ENCODE measurements at places on chromosomes 7 and 10.

- DNase-seq, result no peak
Measured at GRCh38 chr7:43220250-43220649, 107.8 kb downstream of the HECW1 start.

DNA sequence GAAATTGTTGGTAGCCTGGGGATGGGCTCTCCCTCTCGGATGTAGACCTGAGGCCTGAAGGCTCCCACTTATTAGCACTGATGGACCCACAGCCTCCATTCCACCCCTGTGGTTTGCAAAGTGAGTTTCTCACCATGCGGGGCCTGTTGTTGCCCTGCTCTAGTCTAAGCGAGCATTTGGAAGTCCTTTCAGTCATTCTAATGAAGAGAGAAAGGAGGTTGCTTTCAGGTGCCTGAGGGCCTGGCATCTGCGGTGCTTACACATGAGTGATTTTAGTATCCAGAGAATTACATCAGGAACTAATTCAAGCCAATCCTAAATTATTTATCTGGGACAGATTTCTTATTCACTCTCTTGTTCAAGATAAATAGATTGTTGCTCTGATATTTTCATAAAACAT is 61.6 kb downstream of the NAMPT start:
- DNase-seq, result no peak

GRCh38 chr7:134727711-134728110 is 51.7 kb upstream of the CALD1 start:
- no peak for DNase-seq

GRCh38 chr7:25537662-25538375 is 309.5 kb upstream of the NPVF start:
- DNase-seq, result no peak

- no peak for DNase-seq
Measured at GRCh38 chr10:120783867-120784266, 67.3 kb upstream of the WDR11 start.

DNA sequence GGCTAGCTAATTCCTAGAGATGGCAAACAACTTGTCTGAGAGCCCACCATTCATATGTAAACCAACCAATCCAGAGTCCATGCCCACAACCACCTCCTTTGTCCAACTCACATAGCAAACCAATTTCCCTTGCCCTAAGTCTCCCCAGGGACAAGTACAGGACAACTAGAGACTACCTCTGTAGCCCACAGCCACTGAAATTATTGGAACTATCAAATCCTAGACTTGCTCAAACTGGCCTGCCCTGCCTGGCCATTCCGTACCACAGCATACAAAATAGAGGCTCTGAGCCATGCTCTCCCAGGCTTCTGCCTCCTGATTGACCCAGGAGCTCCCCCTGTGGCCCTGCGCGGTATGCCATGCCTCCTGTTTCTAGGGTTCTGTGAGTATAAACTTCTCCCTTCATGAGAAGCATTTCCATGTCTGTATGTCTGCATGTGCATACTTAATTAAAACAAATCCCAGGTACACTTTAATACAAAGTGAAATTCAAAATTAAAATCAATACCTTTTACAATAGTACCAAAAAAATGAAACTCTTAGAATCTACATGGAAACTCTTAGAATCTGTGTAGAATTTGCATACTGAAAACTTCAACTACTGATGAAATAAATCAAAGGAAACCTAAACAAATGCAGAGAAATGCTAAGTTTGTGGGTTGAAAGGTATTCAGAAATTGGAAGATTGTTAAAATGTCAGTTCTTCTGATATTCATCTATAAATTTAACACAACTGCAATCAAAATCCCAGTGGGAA is 4.0 kb upstream of the HECW1 start:
- peak; percentile 71 for DNase-seq

- DNase-seq, result no peak
Measured at GRCh38 chr7:25979605-25980004, 172.4 kb upstream of the NFE2L3 start.

GRCh38 chr10:116000151-116000842 is 272.7 kb downstream of the GFRA1 start:
- DNase-seq, result no peak

- DNase-seq, result no peak
Measured at GRCh38 chr7:116152276-116152675, 58.1 kb upstream of the TES start.

GRCh38 chr7:144830811-144831210 is 5.0 kb downstream of the TPK1 start:
- DNase-seq, result no peak

Data from HuH-7 (cell line).